SJSA1 (cell line): ENCODE measurements at places on chromosomes 12 and 14. TPM values are rescaled to one million over a fixed set of nuclear protein-coding genes. Genes with fewer than 3 reads are reported as not detected.

Gene CD27
- not detected in 2 replicates for total RNA-seq

Gene IL22
- not detected in 2 replicates for total RNA-seq

Gene FGF6
- not detected in 2 replicates for total RNA-seq

- no peaks in the 10 kb centered on the region for H3K27me3 ChIP-seq
- H3K27ac ChIP-seq = no peak overlapping the region
- no peak overlapping the region for H3K4me3 ChIP-seq
- no peak for DNase-seq
- H3K4me1 ChIP-seq = no peaks in the 10 kb centered on the region
- H3K36me3 ChIP-seq = no peaks in the 10 kb centered on the region
Measured at GRCh38 chr14:84655014-84655413, 874.9 kb upstream of the FLRT2 start.

DNA sequence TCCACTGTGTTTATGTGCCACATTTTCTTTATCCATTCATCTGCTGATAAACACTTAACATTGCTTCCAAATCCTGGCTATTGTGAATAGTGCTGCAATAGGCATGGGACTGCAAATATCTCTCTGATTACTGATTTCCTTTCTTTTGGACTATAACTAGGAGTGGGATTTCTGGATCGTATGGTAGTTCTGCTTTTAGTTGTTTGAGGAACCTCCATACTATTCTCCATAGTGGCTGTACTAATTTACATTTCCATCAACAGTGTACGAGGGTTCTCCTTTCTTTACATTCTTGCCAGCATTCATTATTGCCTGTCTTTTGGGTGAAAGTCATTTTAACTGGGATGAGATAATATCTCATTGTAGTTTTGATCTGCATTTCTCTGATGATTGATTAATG is 47.6 kb downstream of the TAOK3 start:
- no peaks in the 10 kb centered on the region for H3K36me3 ChIP-seq
- no peak overlapping the region for H3K4me3 ChIP-seq
- no peaks in the 10 kb centered on the region for H3K27me3 ChIP-seq

DNA sequence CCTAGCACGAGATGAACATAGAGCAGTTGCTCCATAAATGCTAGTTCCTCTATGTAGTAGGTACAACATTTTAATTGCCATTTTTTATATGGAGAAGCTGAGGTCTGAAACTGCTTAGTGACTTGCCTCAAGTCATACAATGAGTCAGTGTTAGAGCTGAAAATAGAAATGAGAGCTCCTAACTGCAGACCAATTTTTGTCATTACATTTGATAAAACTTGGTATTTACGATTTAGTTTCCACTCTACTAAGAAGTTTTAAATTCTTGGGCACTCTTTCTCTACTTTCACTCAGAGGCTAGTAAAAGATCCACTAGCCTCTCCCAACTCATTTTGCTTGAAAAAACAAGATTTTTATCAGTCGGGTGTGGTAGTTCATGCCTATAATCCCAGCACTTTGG is 8.1 kb upstream of the TMED10 start:
- no peak overlapping the region for H3K27ac ChIP-seq
- no peak overlapping the region for H3K4me3 ChIP-seq
- no peaks in the 10 kb centered on the region for H3K4me1 ChIP-seq
- H3K27me3 ChIP-seq = no peaks in the 10 kb centered on the region
- DNase-seq = no peak

- H3K27me3 ChIP-seq = no peaks in the 10 kb centered on the region
- no peak overlapping the region for H3K4me3 ChIP-seq
- H3K27ac ChIP-seq = no peak overlapping the region
Measured at GRCh38 chr14:57811998-57812546, 53.8 kb downstream of the SLC35F4 start.

DNA sequence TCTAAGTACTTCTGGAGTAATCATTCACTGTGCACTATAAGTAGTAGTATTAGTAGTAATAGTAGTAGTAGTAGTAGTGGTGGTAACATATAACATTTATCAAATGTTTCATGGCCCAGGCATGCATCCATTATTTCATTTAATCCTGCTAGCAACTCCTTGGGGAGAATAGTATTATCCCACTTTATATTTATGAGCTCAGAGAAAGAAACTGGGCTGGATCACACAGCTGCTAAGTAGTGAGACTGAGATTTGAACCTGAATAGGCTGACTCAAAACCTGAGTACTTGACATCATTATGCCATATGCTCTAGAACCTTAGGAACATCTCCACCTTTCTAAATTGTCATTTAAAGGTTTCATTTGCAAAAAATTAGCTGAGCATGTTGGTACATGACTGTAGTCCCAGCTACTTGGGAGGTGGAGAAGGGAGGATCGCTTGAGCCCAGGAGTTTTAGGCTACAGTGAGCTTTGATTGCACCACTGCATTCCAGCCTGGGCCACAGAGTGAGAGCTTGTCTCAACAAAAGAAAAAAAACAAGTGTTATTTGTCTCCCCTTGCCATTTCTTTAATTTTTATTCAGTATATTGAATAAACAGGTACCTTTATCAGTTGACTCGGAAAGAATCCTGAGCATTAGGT is 11.4 kb upstream of the NID2 start:
- peaks cover 49% of the 10 kb centered on the region for H3K4me1 ChIP-seq
- no peaks in the 10 kb centered on the region for H3K36me3 ChIP-seq
- DNase-seq = peak; percentile 74
- H3K27ac ChIP-seq = peak overlapping the region; percentile 84

GRCh38 chr12:127542931-127543330 is 724.0 kb upstream of the TMEM132C start:
- H3K36me3 ChIP-seq = no peaks in the 10 kb centered on the region
- DNase-seq = no peak
- H3K4me1 ChIP-seq = peaks cover 2% of the 10 kb centered on the region

- H3K4me1 ChIP-seq = peaks cover 59% of the 10 kb centered on the region
- H3K27me3 ChIP-seq = no peaks in the 10 kb centered on the region
- peaks cover 69% of the 10 kb centered on the region for H3K36me3 ChIP-seq
- peak overlapping the region; percentile 86 for H3K27ac ChIP-seq
- no peak for DNase-seq
Measured at GRCh38 chr14:22979748-22980392, 2.5 kb downstream of the AJUBA start.

DNA sequence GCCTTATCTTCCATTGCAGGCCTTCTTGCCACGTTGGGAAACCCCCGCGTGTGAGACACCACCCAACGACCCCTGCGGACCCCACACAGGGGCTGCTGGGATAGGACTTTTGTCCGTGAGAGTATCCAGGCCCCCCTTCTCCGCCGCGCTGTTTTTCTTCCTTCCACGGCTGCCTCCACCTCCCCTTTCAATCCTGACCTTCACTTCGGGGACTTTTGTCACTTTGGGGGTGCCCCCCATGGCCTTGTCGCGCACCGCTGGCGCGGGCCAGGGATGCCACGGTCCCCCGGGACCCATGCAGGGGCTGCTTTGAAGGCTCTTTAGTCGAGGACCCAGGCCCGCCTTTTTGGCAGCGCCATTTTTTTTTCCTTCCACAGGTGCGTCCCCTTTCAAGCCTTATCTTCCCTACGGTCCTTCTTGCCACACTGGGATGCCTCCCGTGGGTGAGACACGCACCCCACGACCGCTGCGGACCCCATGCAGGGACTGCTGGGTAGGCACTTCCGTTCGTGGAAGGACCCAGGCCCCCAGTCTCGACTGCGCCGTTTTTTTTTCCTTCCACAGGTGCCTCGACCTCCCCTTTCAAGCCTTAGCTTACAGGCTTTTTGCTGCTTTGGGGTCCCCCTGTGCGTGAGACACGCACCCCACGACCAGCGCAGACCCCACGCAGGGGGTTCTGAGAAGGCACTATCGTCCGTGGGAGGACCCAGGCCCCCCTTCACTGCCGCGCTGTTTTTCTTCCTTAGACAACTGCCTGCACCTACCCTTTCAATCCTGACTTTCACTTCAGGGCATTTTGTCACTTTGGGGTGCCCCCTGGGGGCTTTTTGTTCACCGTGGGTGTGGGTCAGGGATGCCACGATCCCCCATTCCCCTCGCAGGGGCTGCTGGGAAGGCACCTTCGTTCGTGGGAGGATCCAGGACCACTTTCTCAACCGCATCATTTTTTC is 267.4 kb downstream of the ALG10 start:
- no peaks in the 10 kb centered on the region for H3K36me3 ChIP-seq
- peak; percentile 30 for DNase-seq
- H3K4me3 ChIP-seq = no peak overlapping the region
- no peaks in the 10 kb centered on the region for H3K4me1 ChIP-seq
- no peak overlapping the region for H3K27ac ChIP-seq

DNA sequence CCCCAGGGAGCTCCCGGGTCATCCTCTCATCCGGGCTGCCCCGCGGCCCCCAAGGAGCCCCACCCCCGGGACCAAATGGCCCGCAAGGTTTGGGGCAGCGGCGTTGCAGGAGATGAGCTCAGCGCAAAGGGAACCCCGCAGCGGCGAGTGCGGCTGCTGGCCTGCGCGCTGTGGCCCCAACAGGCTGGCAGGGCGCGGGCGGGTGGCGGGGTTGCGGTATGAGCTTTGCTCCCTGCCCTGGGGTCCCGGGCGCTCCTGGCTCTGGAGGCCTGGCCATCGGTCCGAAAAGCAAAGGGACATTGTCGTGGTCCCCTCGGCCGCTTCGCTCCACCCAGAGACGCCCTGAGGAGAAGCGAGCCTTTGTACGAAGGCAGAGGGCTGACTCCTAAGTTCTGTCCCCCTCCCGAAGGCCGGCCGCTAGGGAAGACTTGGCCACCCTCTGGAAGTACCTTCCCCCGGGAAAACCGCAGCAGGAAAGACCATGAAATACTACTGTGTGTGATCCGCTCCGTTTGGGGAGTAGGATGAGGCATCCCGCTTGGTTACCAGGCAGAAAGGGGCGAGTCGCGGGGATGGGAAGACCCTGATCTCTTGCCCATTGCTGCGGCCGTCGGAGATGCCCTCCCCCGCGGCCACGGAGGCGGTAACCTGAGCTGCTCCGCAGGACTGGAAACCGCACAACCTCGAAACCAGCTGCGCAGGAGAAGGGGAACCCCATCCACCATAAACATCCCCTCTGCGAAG is 620 bp upstream of the NID2 start:
- peak overlapping the region; percentile 73 for H3K27ac ChIP-seq
- no peaks in the 10 kb centered on the region for H3K27me3 ChIP-seq
- peaks cover 44% of the 10 kb centered on the region for H3K4me1 ChIP-seq
- H3K4me3 ChIP-seq = peak overlapping the region; percentile 74

DNA sequence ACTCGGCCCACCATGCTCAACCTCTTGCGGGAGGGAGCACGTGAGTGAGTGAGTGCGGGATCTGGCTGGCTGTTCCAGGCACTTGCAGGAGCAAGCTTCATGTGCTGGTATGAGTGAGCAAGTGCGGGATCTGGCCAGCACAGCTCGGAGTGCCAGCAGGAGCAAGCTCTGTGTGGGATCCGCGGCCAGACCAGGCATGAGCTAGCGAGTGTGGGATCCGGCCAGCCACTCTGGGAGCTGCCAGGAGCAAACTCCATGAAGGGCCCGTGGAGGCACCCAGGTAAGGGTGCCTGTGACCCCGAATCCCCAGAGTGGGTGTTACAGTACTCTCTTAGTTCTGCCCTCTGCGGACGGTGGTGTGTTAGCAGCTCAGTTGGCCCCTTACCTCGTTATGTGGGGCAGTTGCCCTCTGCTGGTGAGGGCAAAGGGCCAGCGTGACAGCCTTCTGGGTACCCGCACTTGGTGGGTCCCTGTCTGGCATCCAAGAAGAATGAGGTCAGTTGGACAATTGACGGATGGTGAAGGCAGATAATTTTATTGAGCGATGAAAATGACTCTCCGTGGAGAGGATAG is 38.3 kb downstream of the RAD51B start:
- H3K27ac ChIP-seq = no peak overlapping the region
- no peaks in the 10 kb centered on the region; the same call in 1 of the 2 replicates for H3K4me1 ChIP-seq
- H3K27me3 ChIP-seq = no peaks in the 10 kb centered on the region
- no peak for DNase-seq

DNA sequence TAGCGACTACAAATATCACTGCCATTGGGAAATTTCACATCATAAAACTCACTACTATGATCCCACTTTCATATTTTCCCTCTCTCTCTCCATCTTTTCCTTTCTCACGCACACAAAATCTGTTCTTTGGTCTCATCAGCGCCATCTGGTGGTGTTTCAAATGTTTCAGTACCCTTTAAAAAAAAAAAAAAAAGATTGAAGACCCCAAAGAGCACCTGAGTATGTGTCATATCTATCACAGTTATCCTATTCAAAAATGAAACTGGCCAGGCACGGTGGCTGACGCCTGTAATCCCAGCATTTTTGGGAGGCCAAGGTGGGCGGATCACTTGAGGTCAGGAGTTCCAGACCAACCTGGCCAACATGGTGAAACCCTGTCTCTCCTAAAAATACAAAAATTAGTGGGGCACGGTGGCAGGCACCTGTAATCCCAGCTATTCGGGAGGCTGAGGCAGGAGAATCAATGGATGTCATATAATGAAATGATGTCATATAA is 72.4 kb downstream of the TTC9 start:
- no peaks in the 10 kb centered on the region for H3K36me3 ChIP-seq
- no peak overlapping the region for H3K27ac ChIP-seq
- H3K4me1 ChIP-seq = no peaks in the 10 kb centered on the region
- DNase-seq = peak; percentile 41

GRCh38 chr12:15181017-15181683 is 40.1 kb downstream of the RERG start:
- H3K27ac ChIP-seq = no peak overlapping the region
- no peaks in the 10 kb centered on the region for H3K4me1 ChIP-seq
- H3K36me3 ChIP-seq = no peaks in the 10 kb centered on the region
- H3K27me3 ChIP-seq = no peaks in the 10 kb centered on the region
- no peak overlapping the region for H3K4me3 ChIP-seq

DNA sequence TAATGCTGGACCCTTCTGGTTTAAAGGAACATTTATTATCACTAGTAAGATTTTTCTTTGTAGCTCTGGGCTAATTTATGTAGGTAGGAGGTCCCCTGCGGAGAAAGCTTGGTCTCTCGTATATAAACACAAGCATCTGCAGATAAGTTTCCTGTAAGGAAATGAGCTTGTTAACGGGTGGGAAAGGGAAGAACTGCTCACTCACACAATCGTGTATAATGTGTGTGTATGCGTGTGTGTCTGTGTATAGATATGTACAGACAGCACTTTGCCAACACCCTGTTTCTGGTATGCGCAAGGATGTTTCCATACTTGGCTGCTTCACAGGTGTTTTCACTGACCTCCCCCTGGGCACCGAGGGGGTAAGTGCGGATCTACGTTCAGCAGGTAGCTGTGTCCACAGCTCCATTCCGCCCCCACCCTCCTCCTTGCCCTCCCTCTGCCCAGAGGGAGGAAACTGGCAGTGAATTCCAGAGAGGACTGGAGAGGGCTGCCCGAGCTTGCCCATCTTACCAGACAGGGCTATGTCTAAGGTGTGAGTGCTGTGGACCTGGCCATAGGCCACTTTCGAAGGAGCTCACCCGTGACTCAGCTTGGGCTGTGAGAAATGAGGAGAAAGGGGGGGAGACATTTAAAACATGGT is 65.2 kb downstream of the NINJ2 start:
- 0 out of 2 replicates have a peak, but pooled peaks cover 4% of the 10 kb centered on the region for H3K27me3 ChIP-seq
- DNase-seq = no peak
- no peaks in the 10 kb centered on the region for H3K36me3 ChIP-seq
- no peak overlapping the region for H3K27ac ChIP-seq
- H3K4me1 ChIP-seq = peaks cover 49% of the 10 kb centered on the region

GRCh38 chr14:96805956-96806355 is 8.8 kb downstream of the VRK1 start:
- no peak overlapping the region for H3K27ac ChIP-seq
- DNase-seq = no peak
- no peaks in the 10 kb centered on the region for H3K27me3 ChIP-seq
- peaks cover under 1% of the 10 kb centered on the region; the same call in 1 of the 2 replicates for H3K4me1 ChIP-seq
- H3K4me3 ChIP-seq = no peak overlapping the region
- 0 out of 2 replicates have a peak, but pooled peaks cover 4% of the 10 kb centered on the region for H3K36me3 ChIP-seq
